ENCODE measurements at places on chromosomes 3 and 15.
A peak's percentile ranks its signal among the peaks of the same experiment; 100 is the strongest.

DNA sequence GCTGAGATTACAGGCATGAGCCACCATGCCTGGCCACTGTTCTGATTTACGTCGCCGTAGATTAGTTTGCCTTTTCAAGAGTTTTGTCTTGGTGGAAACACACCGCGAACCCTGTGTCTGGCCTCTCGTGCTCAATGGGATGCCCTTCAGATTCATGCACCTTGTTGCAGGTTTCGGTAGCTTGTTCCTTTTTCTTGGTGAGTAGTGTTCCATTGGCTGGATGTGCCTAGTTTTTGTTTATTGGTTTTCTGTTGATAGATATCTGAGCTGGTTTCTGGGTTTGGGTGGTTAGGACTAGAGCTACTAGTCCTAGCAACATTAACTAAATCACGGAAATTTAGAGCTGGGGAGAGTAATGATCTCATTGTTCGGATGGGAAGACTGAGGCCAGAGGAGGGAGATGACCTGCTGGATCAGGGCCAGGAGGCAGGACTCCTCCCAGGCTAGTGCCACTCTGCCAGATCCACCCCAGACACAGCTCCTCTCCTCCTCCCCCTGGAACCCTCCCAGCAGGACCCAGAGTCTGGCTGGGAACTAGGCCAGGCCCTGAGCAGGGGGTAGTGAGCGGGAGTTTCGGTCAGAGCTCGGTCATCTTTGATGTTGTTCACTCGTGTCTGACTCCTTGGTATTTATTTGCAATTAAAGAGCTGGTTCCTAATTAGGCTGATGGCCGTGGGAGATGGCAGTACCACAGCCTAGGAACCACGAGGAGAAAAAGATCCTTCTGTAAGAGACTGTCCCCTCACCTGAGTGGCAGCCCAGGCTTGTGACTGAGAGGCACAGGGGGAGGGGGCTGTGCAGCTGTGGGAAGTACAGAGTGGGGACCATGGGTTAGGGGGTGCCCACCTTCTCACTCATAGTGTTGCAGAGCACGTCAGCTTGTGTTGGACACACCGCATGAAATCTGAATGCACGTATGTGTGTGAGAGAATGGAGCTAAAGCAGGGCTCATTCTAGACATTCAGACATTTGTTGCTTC is 73.4 kb downstream of the SMAD6 start:
- no peak for DNase-seq

- peak; percentile 25 for DNase-seq
Measured at GRCh38 chr3:193874512-193874911, 261.4 kb upstream of the HES1 start.

- no peak for DNase-seq
Measured at GRCh38 chr15:56653107-56653506, 80.2 kb downstream of the ZNF280D start.

GRCh38 chr15:91227766-91228165 is 127.7 kb downstream of the SV2B start:
- no peak for DNase-seq

- no peak for DNase-seq
Measured at GRCh38 chr3:65490114-65490513, 548.6 kb downstream of the MAGI1 start.

DNA sequence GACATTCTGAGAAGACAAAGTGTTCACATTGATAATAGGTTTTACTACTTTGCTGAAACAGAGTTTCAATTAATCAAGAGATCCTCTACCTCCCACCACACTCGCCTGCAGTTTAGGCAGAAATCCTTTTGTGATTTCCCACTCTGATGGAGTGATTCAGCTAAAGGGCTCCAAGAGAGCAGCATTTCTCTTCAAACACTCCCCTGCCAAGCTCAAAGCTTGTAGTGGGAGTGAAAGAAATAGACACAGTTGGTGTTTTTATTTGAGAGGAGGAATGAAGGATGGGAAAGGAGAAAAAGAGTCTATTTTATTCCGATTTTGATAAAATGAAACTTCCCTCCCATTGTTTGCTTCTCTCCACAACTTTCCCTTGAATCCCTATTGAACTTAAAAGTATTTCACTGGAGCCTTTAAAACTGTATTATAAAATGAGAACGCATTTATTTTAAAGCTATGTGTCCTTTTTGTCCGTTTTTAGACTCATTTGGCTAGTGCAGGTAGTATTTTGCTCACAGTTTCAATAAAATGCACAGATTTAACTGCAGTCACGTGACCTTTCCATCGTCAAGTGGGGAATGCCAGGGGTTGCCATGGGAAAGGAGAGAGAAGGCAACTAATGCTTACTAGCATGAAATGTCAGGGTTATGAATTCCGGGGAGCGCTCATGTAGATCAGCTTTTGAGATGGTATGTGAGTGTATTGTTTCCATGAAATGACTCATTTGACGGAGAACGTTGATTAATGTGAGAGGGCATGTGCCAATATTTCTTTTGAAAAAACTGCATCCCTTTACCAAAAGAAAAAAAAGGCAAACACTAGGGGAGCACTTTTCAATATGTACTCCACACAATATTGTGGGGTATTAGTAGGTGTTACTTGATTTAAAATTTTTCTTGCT is 7.7 kb upstream of the OSBPL11 start:
- no peak for DNase-seq

DNA sequence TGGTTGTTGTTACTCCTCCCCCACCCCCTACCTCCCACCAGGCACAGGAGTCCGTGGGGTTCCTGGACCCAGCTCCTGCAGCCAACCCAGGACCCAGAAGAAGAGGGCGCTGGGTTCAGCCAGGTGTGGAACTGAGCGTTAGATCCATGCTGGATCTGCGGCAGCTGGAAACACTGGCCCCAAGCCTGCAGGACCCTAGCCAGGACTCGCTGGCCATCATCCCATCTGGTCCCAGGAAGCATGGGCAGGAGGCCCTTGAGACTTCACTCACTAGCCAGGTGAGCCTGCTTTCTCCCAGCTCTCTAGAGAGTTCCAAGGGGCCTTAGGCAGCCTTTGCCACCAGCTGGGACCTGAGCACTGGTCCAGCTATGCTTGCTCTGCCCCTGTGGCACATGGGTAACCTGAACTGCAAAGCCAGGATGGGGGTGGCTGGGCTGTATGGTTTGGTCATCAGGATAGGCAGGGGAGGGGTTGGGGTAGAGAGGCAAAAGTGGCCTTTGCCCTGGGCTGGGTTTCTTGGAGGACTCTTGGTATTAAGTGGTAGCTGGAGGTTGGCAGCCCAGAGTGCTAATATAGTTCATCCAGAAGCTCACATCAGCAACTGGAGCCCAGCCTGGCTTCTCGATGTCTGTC is 7.0 kb upstream of the JMJD7 start:
- no peak for DNase-seq

GRCh38 chr3:24624938-24625681 is 130.5 kb upstream of the THRB start:
- no peak for DNase-seq

GRCh38 chr3:196044513-196044912 is 37.4 kb downstream of the TFRC start:
- no peak for DNase-seq

DNA sequence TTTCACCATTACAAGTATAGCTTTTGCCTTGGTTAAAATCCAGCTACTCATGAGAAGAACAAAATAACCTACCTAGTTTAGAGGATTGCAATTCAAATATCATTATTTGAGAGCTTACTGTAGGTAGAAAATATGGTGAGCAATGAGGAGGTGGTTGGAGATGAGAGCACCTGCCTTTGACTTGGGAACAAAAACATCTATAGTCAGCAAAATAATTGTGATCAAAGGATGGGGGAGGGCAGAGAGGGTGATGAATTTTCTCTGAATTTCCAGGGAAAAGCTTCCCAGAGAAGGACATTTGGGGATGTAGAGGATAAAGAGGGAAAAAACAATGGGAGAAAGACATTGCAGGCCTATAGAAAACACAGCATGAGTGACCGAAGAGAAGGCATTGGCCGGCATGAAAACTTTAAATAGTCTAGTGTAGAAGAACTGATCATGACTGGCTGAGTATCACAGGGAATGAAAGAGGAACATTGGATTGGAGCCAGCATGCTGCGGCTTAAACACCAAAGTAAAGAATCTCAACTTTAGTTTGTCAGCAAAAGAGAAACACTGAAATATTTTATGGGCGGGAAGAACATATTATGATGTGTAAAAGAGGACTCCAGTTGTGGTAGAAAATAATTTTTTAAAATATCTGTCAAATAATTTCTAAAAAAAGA is 581.3 kb downstream of the UNC13C start:
- peak; percentile 9 for DNase-seq

GRCh38 chr3:73789825-73790444 is 165.2 kb upstream of the PDZRN3 start:
- no peak for DNase-seq

GRCh38 chr3:120462409-120462959 is 11.7 kb upstream of the FSTL1 start:
- no peak for DNase-seq

DNA sequence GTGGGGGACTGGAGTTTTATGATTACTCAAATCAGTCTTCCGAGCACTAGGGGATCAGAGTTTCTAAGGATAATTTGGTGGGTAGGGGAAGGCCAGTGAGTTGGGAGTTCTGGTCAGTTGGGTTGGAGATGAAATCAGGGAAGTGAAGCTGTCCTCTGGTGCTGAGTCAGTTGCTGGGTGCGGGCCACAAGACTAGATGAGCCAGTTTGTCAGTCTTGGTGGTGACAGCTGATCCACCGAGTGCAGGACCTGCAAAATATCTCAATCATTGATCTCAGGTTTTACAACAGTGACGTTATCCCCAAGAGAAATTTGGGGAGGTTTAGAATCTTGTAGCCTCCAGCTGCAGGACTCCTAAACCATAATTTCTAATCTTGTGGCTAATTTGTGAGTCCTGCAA is 249.4 kb downstream of the FAM43A start:
- no peak for DNase-seq
